NCI-H69 (cell line): ENCODE measurements at places on chromosomes 2 and 18.

DNA sequence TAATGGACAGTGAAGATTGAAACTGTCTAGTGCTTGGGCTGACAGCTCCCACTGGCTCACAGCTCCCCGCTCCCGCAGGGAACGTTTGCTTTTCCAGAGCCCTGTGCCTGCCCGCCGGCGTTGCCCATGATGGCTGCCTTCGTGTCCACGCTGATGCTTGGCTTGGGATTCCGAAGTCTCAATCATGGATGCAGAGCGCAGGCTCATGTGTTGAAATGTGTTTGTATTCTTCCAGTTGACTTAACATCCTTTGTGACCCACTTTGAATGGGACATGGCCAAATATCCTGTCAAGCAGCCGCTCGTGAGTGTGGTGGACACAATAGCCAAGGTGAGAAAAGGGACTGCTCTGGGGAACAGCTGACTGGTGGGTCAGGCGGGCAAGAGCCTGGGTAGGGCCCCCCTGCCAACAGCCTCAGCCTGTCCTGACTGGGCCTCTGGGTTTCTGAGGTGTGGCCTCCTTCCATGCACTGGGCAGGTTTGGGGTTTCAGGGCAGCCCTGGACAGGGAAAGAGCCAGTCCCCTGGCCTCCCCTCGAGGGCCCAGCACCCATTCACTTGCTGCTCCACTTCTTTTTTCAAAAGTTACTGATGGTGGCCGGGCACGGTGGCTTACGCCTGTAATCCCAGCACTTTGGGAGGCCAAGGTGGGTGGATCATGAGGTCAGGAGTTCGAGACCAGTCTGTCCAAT lies 42.8 kb downstream of the ATP6V1C2 start:
- DNase-seq = no peak

DNA sequence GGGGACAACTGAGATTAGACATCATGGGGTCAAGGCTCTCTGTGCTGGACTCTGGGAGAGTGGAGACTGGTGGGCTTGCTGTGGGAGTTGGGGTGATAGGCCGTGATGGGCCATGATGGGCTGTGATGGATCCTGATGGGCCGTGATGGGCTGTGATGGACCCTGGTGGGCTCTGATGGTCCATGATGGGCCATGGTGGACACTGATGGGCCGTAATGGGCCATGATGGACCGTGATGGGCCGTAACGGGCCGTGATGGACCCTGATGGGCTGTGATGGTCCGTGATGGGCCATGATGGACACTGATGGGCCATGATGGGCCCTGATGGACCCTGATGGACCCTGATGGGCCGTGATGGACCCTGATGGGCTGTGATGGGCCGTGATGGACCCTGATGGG lies 18.5 kb downstream of the LPIN1 start:
- DNase-seq = no peak

DNA sequence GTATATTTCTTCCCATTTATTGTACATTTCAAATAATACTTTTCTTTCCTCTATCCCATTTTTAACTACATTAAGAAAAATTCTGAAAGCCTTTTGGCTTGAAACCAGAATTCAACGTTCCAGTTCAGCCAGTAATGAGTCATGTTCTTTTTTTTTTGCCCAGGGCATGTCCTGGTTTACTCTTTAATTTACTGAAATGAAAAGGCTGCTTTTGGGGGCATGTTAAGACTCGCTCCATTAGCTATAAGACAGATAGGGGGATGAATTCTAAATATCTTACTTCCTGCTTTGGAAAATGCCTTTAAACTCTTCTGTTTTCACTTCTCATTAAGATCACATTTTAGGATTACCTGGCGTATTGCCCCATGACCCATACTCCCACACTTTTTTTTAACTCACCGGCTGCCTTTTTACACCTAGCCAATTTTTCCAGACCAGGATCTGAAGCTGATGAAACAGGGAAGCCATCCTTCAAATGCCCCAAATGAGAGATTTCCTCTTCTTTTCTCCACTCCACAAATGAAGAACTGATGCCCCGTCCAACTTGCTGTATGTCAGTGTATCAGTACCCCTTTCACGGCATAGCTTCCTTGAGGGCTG lies 585 bp downstream of the ABCA12 start:
- DNase-seq = peak; percentile 61

- DNase-seq = no peak
Measured at GRCh38 chr2:205760157-205760556, 77.9 kb downstream of the NRP2 start.

- peak; percentile 81 for DNase-seq
Measured at GRCh38 chr2:95231723-95232122, 24.4 kb downstream of the ZNF892 start.

- no peak for DNase-seq
Measured at GRCh38 chr2:124822516-124822915, 797.4 kb downstream of the CNTNAP5 start.

GRCh38 chr2:67311536-67311935 lies 85.6 kb upstream of the ETAA1 start:
- DNase-seq = peak; percentile 49

- peak; percentile 60 for DNase-seq
Measured at GRCh38 chr2:55010149-55010591, 40.1 kb downstream of the RTN4 start.
